ENCODE measurements at places on chromosomes 4 and X.

GRCh38 chrX:23666282-23666681 lies 1.0 kb upstream of the PRDX4 start:
- no peak for DNase-seq

DNA sequence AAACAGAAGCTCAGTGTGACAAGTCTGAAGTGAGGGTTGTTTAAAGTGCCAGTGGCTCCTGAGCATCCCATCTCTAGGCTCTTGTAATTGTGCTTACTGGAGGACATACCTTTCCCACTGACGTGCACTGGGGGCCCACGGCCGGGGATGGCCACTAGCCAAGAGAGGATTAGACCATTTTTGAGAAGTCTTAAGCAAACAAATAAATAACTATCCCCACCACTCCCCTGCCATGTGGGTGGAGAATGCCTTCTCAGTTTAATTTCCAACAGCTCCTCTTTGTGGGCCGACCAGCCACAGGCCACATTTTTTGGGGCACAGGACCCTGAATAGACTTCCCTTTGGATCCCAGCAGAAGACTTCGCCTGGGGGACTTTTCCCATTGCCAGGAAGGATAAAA lies 125.0 kb upstream of the MSX1 start:
- DNase-seq = no peak

- no peak for DNase-seq
These were observed 602.0 kb upstream of the CPEB2 start for GRCh38 chr4:14400307-14400706.

- no peak for DNase-seq
These were observed 46.2 kb downstream of the SMARCA5 start for GRCh38 chr4:143559757-143560147.

DNA sequence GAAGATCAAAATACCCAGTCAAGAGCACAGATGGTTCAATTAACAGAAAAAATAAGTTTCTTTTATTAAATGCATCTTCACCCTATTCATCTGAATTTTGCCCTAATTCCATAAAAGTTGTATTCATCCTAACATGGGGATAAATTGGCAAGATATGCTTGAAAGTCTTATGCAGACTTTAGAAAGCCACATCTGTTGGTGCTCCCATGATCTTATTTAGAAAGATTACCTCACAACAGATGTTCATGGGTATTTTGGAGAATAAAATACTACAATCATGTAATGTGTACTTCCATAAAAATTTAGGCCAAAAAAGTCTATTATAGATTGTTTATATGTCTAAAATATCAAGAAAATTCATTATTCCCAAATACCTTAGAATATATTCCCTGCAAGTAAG lies 510.3 kb downstream of the TECRL start:
- DNase-seq = no peak

GRCh38 chrX:40266490-40267333 lies 169.0 kb upstream of the BCOR start:
- peak; percentile 85 for DNase-seq

DNA sequence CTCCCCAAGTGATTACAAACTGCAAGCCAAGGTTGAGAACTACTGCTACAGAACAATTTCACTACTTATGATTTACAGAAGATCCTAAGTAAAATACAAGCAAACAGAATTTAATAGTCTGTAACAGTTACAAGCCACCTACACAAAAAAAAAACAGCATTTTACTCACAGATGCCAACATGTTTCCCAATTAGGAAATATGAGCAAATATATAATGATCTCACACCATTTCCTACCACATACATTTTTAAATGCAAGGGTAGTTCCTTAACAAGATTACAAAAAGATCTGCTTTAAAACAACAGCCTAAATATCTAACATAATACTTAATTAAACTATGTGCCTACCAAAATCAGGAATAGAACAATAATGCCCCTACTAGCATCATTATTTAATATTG lies 63.4 kb downstream of the EFHC2 start:
- DNase-seq = no peak

- no peak for DNase-seq
These were observed 488.6 kb upstream of the MAGEB2 start for GRCh38 chrX:29726811-29727210.

- DNase-seq = no peak
These were observed 68.2 kb downstream of the SLC2A9 start for GRCh38 chr4:9953089-9953488.

- no peak for DNase-seq
These were observed 408.6 kb downstream of the ADAM29 start for GRCh38 chr4:175326796-175327195.

GRCh38 chrX:16762579-16762978 lies 23.7 kb upstream of the TXLNG start:
- no peak for DNase-seq

DNA sequence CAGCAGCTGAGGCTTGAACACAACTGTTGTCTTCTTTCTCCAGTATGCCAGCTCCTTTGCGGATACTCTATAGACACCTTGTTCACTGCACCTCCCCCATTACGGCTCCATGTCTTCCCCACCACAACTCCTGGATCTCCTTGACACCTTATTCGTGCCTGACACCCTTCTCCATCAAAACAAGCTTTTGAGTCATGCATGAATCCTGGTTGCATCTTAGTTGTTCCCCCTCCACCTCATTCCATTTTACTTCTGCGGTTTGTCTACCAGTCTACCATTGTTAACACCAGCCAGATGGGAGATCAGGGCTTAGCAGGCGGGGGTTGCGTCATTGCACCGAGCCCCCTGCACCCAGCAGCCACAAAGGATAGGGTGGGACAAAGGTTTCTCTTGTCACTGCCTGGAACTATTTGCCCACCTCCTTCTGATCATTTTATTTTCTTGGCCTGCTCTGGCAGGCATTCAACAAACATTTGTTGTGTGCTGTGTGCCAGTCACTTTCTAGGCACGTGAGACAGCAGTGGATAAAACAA lies 2.0 kb upstream of the CDK16 start:
- DNase-seq = no peak

DNA sequence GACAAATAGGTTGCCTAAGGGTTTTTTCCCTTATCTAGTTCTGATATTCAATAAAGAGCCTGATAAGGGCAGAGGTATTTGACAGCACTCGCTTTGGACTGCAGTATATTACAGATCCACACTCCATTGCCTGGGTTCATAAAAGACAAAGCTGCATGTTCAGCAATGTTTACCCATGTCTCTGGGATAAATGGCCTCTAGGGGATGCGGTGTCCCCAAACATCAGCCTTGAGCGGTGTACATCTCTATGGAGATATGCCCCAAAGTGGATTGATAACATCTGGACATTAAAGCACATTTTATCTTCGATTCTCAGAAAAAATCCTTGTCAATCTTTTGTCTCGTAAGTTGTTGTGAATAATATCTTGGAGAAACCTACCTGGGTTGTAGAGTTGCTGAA lies 660.8 kb upstream of the AADAT start:
- no peak for DNase-seq

GRCh38 chrX:118164138-118164537 lies 47.5 kb upstream of the KLHL13 start:
- DNase-seq = no peak

GRCh38 chr4:94284889-94285288 lies 57.7 kb downstream of the HPGDS start:
- DNase-seq = no peak

GRCh38 chr4:5474756-5475155 lies 233.6 kb downstream of the EVC2 start:
- DNase-seq = peak; percentile 5

DNA sequence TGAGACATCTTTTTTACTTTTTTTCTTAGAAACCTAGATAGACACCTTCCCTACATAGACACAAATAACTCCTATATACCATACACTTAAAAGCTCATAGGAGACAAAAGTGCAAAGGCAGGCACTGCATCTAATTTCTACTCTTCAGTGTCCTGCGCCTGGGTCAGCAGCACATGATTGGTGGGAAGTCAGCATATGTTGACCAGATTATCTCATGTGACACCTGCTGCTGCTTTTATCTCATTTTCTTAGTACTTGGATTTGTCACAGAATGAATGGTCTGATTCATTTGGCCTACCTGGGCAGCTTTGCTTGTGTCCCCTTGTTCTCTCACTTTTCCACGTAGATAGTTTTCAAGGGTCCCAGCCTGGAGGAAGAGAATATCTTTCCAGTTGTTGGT lies 24.9 kb upstream of the LNX1 start:
- no peak for DNase-seq

DNA sequence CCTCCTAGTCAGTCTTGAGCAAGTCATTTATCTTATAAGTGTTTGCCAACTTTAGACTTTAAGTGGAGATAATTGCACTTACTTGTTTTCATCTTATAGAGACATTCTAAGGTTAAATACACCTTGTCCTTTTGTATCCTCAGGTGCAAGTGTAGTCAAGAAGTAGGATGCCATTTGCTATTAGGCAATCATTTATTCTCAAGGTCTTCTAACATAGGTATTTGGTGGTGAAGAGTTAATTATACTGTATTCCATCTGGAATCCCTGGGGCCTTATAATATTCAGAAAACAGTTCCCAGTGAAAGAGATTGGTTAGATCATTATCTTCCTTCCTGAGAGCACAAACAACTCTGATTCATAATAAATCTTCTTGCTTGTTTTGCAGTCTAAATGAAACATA lies 23.7 kb downstream of the SULT1E1 start:
- DNase-seq = no peak

DNA sequence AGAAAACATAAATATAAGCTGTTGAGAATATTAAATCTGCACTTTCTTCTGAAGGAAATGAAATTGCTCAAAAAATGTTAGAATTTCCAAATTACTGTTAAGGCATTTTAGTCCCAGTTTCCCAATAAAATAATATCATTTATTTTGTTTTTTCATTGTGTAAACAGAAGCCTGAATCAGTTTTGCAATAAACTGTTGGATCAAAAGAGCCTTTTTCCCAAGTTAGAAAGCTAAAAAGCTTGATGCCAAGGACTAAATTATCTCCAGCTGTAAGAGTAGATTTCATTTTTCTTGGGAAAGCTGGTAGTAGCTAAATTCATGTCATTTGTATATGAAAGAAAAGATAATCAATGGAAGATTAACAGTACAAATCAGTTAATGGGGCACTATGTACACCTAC lies 95.8 kb downstream of the RNF150 start:
- DNase-seq = no peak

DNA sequence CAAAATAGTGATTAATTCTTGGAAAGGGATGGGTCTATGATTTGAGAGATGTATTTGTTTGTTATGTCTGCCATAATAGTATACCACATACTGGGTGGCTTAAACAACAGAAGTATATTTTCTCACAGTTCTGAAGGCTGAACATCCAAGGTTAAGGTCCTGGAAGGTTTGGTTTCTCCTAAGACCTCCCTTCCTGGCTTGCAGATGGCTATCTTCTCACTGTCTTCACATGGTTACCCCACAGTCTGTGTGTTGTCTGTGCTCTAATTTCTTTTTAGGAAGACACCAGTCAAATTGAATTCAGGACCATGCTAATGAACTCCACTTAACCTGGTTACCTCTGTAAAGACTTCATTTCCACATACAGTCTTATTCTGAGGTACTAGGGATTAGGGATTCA lies 25.6 kb downstream of the CXCL2 start:
- DNase-seq = no peak

DNA sequence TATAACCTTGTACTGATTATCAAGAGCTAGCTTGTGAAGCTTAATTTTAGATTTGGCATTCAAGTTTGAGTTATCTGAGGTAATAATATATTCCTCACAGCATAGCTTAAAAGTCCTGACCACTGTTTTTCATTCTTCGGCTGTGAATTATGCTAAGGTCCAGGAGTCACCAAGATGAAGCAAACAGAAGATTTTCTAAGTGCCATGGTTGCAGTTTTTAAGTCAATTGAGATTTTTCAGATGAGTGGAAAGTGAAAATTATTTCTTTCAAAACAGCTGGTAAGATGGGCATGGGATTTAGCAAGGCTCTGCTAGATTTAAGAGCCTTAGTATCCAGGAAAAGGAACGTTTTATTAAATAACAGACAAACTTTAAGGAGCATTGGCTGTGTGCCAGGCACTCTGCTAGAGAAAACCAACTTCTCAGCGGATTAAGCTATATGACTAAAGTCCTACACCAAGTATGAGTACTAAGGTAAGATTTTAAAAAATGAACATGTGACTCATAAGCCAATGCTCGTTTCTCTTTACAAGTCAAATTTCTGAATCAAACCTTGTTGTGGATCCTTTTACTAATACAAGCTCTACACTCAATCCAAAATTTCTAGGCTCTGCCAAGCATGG lies 149.9 kb upstream of the IL15 start:
- no peak for DNase-seq

GRCh38 chr4:80017125-80017854 lies 55.7 kb downstream of the ANTXR2 start:
- no peak for DNase-seq

DNA sequence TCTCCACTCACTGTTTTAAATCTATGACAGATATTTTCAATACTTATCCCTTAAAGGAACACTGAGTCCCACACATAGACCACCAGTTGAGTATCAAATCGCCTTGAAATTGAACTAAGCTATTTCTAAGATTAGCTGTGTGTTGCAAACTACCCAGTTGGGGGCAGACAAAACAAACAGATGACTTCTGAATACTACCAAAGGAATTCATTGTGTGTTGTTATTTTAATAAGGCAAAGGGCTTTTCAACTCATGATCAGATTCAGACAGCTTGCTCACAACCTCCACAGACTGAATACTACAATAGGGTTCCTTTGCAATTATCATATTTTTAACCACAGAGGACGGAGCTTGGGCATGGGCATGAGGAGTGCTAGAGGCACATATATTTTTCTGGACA lies 283.0 kb upstream of the GPC4 start:
- no peak for DNase-seq

- DNase-seq = no peak
These were observed 346.1 kb downstream of the GBA3 start for GRCh38 chr4:23038626-23039491.

DNA sequence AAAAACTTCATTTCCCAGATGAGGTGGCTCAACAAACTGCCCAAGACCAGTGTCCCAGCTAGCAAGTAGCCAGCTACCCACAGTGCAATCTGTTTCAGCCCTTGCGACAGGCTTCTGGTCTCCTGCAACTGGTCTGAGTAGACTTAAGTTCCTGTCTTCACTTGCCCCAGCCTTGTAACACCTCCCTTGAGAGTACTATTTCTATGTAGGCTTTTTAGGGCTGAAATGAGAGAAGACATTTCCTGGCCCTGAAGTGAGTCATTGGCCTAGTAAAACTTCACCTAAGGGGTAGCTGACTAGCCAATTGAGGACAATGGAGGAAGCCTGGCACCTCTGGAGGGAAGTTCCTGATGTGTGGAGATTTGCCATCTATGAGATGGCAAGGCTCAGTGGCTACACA lies 80.1 kb upstream of the STIM2 start:
- no peak for DNase-seq

- DNase-seq = no peak
These were observed 44.5 kb upstream of the ZBTB33 start for GRCh38 chrX:120205816-120206753.

GRCh38 chrX:23003116-23003515 lies 3.4 kb downstream of the DDX53 start:
- DNase-seq = no peak

- no peak for DNase-seq
These were observed 42.7 kb downstream of the SORCS2 start for GRCh38 chr4:7235030-7235380.

- DNase-seq = peak; percentile 24
These were observed 9.1 kb downstream of the NSG1 start for GRCh38 chr4:4395849-4396627.
